ENCODE measurements at places on chromosomes 12 and 14. TPM values are rescaled to one million over a fixed set of nuclear protein-coding genes. Genes with fewer than 3 reads are reported as not detected.

The FGF6 gene
- total RNA-seq: not detected

The LRP6 gene
- 25.7 TPM for total RNA-seq

The SLCO1B1 gene
- total RNA-seq: not detected

The IL31 gene
- total RNA-seq: not detected

The KCNMB4 gene
- total RNA-seq: 2.4 TPM

The DACT1 gene
- 6.2 TPM for total RNA-seq

The FGD4 gene
- total RNA-seq: 7.1 TPM

The RNASE7 gene
- total RNA-seq: not detected

The WBP11 gene
- total RNA-seq: 28.0 TPM

The GPR84 gene
- not detected for total RNA-seq

The GPRC5D gene
- total RNA-seq: not detected

The REM2 gene
- total RNA-seq: not detected

The CDCA3 gene
- total RNA-seq: 0.88 TPM

The TAS2R30 gene
- 0.59 TPM for total RNA-seq

The MRPS35 gene
- total RNA-seq: 42.8 TPM

The MGST1 gene
- total RNA-seq: 774 TPM

The LRRIQ1 gene
- not detected for total RNA-seq

The PROX2 gene
- not detected for total RNA-seq

The GALNT8 gene
- not detected for total RNA-seq

The IL22 gene
- total RNA-seq: not detected

The SALL2 gene
- total RNA-seq: 8.8 TPM

Data from cardiac ventricle fibroblast (primary cell).